Renal pelvis (tissue), 12 donors: ENCODE measurements at places on chromosomes 16 and 17. TPM values are rescaled to one million over a fixed set of nuclear protein-coding genes. Genes with fewer than 3 reads are reported as not detected.

DNA sequence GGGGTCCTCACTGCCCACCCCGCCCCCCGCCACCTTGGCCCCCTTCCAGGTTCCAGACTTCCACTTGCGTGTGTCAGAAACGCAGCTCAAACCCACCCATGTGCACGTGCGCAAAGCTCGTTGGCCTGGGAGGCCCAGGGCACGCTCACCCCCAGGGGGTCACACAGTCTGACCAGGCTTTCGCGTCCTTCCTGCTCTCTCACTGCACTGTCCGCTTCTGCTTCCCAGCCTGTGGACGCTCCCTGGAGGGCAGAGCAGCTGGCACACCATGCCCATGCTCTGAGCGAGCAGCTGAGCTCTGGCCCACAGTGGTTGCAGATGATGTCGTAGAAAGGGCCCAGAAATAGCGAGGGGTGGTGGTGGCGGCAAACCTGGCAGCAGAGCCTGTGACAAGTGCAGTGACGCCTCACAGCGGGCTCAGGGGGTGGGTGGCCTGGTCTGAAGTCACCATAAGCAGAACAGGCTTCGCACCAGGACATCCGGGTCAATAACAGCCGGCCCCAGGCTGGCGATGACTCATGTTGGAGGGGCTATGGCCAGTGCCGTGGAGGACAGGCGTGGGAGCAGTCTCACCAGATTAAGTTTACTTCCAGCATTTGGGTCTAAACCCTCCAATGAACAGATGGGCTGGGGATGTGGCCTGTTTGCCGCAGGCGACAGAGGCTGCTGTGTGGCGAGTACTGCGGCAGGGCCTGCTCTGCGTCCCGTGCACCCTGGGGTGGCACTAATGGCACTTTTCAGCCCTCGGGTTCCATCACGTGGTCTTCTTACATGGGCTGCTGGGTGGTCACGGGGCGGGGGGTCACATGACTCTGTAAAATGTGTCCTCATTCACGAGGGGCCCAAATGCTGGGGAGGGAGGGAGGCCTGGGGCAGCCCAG is 49.0 kb downstream of the NT5M start:
- DNase-seq, result no peak

GRCh38 chr17:3679531-3680126 is 11.0 kb downstream of the EMC6 start:
- no peak for DNase-seq

GRCh38 chr16:2048116-2048543 is 345 bp downstream of the TSC2 start:
- no peak for DNase-seq

DNA sequence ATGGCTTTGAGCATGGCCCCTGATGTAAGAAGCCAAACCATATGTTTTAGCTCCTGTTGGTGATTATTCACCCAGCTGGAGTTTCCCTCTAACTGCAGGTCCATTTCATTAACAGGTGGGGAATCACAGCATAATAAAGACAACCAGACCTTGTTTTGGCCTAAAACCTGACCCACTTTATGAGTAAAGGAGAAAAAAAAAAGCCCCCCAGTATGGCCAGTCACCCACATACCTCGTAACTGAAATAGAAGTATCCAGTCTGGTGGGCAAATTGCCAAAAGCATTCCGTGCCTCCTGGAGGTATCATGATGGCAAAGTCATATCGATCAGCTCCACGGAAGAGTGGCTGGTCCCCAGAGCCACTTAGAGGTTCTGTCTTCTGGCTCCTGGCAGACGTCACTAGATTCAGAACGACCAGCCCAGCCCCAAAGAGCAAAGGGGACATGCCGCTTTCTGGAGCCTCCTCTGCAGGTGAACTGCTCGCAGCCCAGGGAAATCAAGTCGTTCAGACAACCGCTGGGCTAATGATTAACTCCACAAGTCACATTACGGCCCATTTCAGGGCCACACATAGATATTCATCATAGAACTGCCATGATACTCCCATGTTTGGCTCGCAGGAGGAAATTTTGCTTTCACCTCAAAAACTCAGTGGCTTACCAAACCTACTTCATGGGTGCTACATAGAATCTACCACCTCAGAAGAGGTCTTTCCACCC is at the start of gene TMED6:
Gene TMED6, minus strand, starts transcription at position 478 of the 719 bp plus-strand sequence. Its CDS starts 33 bp downstream, at position 445.
- no peak for DNase-seq

DNA sequence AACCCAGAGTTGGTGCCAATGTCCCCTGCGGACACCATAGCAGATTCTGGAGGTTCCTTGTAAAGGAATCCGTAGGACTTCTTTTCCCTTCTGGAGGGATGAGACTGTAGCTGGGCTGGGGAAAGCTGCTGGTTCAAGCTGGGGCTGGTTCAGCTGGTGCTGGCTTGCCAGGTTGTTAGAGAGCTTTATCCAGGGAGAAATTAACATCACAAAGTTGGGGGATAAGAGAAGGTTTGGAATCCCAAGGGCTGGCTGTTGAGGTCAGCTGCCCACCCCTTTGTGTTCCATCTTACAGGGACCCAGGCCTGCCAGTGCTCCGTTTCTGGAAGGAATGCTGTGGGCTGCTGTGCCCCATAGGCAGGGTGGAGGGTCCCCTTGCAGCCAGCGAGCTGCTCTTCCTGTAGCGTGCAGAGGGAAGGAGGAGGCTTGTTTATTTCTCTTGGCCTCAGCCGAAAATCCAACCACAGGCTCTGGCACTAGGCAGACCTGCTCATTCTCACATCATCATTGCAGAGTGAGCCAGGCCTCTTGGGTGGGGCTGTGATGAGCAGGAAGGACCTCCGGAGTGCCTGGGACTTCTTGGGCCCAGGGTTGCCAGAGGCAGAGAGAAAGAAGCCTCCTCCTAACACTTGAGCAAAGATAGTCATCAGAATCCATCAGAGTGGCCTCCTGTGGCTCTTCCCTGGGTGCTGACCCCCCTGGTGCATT is 251.1 kb downstream of the SEC14L1 start:
- no peak for DNase-seq

DNA sequence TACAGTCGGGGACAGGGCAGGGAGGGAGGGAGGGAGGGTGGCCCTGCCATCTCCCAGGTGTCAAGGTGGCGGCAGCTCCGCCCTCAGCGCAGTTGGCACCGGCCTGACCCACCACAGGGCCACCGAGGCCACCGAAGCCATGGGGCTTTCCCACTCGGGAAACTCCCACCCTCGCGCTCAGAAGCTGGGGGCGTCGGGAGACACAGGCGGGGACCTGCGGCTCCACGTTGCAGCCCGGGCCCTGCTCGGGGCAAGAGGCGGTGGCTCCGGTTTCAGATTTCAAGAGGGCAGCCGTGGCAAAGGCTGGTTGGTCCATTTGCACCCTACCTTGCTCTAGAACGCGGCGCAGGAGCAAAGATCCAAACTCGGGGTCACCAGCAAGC is 544 bp downstream of the CYB561 start:
- no peak for DNase-seq

The HSD17B2 gene
- 13.5 TPM for polyA plus RNA-seq
